ENCODE measurements at places on chromosomes 3 and 15. TPM values are rescaled to one million over a fixed set of nuclear protein-coding genes. Genes with fewer than 3 reads are reported as not detected.

Gene CAMKV
- total RNA-seq = 0.21 TPM

Gene DUOXA2
- not detected for total RNA-seq

Gene GOLGA8B
- 23.6 TPM for total RNA-seq

Gene MYL3
- not detected for total RNA-seq

Gene SSUH2
- 0.69 TPM for total RNA-seq

Gene HCLS1
- total RNA-seq = 0.06 TPM

Gene CLDN18
- total RNA-seq = not detected

Gene FETUB
- total RNA-seq = 0.10 TPM

Gene LRRK1
- total RNA-seq = 19.9 TPM

Gene NR2F2
- 23.9 TPM for total RNA-seq

Gene ACKR2
- total RNA-seq = not detected

Gene DNAH12
- total RNA-seq = 0.02 TPM

Gene TERB2
- total RNA-seq = not detected

Gene NR2E3
- total RNA-seq = 0.19 TPM
